ENCODE measurements at places on chromosomes 16 and 17.

- DNase-seq = no peak
Observed at GRCh38 chr17:61362396-61362795, 37.2 kb upstream of the TBX2 start.

GRCh38 chr17:9409878-9410277 is 165.7 kb downstream of the STX8 start:
- DNase-seq = no peak

GRCh38 chr17:58006560-58006923 is 504 bp downstream of the SRSF1 start:
- DNase-seq = peak; percentile 80

DNA sequence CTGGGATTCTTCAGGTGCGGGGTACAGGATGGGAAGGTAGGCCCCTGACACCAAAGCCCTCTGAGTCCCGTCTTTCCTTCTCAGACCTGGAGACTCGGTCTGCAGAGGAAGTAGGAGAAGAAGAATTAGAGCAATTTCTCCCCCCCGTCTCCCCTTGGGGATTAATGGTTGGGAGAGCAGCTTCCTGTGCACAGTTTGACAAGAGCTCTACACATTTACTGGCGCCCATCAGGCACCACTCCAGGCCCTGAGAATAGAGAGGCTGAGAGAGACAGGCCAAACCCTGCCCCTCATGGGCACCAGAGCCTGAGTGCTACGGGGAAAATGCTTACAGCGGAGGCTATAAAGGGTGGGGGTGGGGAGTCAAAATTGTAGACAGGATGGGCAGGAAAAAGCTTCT is 3.5 kb upstream of the C16orf74 start:
- peak; percentile 83 for DNase-seq

DNA sequence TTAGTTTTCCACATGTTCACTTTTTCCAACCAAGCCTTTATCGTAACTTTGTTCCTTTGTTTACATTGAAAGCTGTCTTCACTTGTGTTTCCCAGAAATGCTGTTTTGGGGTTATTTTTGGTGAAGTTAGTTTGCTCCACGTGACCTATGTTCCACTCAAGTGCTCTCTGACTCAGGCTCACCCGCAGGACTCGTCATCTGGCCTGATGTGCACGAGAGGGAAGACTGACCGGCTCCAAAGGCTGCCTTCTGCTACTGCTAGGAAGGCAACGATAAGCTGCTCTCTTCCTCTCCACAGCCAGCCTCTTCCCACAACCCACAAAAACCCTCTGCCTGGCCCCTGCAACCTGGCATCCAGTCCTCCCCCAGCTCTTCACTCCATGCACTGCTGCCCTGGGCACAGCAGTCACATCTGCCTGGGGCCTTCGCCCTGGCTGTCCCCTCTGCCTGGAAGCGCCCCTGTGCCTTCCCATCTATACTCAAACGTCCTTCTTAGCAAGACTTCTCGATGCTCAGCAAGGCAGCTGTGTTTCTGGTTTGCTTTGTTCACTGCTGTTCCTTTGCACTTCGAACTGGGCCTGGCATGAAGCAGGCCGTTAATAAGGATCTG is 28.0 kb downstream of the ZCCHC14 start:
- DNase-seq = no peak

DNA sequence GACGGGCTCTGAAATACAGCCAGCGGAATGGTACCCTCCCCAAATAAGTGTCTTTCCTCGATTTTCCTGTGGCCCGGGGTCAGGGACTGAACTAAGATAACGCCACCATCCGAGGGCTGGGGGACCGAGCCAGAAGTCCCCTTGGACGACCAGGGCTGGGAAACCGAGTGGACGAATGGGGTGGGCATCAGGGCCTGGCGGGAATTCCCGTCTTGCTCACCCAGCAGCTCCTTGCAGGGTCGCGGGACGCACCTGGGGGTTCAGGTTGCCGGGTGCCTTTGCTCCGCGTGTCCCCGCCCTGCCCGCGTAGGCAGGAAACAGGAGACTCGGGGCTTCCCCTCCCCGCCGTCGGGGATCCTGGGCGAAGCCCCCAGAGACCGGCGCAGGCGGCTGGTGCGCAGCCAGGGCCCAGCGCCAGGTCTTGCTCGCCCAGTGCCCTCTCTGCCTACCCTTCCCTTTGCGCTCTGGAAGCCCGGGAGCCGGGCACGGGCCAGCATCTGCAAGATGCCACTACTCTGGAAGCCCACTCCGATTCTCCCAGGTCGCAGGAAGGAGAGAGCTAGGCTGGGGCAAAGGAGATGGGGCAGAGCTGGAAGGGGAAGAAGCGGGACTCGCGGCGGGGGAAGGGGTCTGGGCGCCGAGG is 665 bp upstream of the GRIN2C start:
- DNase-seq = peak; percentile 16

DNA sequence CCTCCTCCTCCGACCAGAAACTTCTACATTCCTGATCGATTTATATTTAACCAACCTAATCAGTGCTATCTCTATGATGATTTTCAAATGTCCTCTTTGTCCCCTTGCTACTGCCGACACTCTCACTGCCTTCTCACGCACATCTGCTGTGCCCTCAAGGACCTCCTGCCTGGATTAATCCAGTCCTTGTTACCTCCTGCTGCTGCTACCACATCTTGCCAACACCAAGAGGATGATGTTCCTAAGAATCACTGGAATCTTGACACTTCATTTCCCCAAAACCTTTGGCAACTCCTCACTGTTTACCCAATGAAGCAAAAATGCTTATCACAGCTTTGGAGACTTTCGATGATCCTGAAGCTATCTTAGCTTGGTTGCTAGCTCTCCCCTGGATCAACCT is 287.3 kb upstream of the AXIN2 start:
- DNase-seq = no peak

DNA sequence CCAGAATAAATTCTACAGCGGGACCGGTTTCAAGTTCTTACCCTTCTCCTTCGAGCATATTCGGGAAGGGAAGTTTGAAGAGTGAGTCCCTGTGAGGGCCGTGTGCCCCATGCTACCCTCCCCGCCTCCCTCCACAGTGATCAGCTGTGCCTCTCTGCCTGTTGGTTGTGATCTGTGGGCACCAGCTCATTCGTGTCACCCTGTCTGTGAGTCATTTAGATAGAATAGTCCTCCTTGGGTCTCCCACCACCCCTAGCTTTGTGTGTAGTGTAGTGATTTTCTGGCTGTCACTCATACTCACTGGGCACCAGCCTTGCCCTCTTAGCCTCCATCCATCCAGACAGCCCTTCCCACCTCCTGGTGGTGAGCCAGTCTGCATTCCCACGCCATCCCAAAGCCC is 15.0 kb upstream of the NAGLU start:
- DNase-seq = no peak

DNA sequence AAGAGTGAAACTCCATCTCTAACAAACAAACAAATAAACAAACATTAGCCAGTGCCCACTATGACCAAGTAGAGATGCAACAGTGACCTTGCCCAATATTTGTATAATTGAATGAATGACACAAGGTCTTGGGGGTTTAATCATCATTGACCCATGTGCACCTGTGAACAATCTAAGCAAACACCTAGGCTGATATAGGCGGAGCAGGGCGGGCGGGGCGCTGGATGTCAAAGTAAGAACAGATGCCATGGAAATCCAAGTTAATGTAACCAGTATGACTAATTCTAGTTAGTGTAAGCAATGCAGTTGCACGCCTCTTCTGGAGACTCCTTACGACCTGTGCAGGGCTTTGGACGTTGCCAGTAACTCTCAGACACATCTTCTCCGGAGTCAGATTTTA is 17.6 kb downstream of the RCVRN start:
- no peak for DNase-seq

DNA sequence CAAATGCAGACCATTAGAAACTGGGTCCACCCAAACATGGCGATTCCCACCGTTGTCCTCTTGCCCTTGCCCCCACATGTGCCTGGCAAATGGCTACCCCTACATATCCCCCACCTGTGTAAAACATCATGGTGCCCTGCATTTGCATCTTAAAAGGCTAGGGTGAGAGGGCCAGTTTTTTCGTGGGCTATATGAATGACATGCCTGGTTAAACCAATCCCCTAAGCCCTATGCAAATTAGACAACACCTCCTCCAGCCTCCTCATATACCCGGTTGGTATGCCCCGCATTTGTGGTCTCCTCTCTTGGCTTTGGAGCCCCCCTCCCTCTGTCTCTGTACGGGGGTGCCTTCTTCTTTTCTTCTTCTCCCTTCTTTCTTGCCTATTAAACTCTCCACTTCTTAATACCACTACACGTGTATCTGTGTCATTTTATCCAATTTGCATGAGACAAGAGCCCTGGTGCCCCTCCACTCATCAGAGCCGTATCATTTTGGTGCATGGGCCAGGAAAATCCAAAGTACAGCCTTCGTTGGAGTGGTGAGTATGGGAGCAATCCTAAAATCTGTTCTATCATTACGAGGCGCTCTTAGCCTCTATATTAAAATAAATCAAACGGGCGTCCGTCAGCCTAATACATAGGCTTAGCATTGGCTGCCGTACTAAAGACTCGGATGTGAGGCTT is 30.1 kb downstream of the QPRT start:
- no peak for DNase-seq

GRCh38 chr16:13919330-13919682 is 648 bp upstream of the ERCC4 start:
- DNase-seq = peak; percentile 20
